ENCODE measurements at places on chromosomes 3 and 15. TPM values are rescaled to one million over a fixed set of nuclear protein-coding genes. Genes with fewer than 3 reads are reported as not detected.

The GOLGA8R gene
- total RNA-seq, result 0.24 TPM

The ADGRG7 gene
- total RNA-seq, result not detected

The RBPMS2 gene
- total RNA-seq, result not detected

DNA sequence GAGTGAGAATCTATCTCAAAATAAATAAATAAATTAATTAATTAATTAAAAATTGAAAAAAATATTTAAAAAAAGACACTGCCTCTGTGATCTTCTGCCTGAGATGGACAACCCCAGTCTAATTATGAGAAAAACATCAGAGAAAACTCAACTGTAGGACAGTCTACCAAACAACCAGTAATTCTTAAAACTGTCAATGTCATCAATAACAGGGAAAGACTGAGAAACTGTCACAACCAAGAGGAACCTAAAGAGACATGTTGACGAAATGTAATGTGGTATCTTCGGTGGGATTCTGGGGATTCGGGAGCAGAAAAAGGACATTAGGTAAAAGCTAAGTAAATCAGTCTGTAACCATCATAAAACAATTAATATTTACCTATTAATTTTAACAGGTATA is 265.4 kb upstream of the LMCD1 start:
- no peak for DNase-seq

DNA sequence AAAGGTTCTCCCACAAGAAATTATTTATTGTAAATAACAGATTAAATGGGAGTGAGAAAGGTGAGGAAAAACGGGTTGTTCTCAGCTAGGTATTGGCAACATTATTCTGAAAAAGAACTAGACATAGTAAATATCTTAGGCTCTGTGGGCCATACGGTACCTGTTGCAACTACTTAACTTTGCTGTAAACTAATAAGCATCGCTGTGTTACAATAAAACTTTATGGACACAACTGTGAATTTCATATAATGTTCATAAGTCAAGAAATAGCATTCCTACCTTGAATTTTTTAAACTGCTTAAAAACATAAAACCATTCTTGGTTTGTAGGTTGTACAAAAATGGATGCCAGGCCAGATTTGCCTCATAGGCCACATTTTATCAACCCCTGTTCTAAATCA is 183.9 kb downstream of the TBC1D5 start:
- DNase-seq, result no peak

Data from RPMI7951 (cell line).